Nucleus accumbens (tissue), 56 donors: ENCODE measurements at places on chromosomes 7 and 10.

- no peak for DNase-seq
These were observed 569.1 kb downstream of the ANKRD7 start for GRCh38 chr7:118793582-118793981.

- no peak for DNase-seq
These were observed 7.9 kb upstream of the ZNF248 start for GRCh38 chr10:37865264-37865663.

DNA sequence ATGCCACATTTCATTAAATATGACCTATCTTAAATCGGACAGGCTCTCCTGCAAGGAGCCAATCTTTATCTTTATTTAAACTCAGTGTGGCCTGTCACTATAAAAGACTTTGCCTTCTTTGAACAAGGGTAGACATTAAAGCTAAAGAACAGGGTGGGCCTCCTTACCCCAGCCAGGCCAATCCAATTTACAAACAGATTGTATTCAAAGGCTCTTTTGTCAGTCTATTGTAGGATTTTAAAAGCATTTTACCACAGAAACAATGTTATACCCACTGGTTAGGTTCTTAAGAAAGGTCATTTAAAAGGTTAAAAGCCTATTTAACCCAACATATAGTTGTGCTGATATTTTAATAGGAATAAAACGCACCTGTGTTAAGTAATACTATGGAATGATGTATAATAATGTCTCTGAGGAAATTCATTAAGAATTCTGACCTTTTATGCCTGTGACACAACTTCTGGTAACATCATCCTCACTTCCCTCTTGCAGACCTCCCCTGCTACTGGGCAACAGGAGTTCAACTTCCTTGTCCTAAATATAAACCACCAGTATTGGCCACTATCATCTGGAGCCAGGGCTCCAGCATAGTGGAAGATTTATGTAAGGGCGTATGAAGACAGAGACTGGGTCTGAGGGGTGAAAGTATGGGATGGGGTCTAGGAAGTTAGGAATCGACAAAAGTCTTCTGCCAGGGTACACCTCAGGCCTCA lies 32.5 kb downstream of the MTERF1 start:
- DNase-seq: no peak

DNA sequence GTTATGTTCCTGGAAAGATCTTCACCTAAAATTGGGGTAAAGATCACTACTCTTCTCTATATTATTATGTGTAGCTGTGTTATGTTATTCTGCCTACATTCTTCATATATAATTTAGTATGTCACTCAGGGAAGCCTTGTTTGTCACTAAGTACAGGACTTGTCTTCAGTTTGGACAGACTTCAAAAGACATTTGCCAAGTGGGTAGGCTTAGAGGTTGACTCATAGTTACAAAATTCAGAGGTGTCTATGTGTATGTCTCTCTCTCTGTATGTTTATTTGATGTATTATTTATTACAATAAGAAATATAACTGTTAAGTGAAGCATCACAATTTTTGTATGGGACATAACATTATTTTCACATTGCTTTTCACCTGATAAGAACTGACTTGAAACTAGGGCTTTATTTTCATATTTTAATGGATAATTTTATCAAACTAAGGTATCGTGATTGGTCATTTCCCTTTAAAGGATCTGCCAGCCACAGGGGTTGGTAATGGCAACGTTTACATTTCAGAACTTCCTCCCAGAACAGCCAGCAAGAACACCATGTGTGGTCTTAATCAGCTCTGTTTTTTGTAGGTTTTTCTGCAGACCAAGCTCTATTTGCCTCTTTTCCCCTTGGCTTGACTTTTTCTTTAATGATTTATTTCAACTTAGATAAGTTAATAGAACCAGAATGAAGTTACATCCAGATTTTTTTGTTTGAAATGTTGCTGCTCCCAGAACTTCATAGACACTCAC lies 262.1 kb upstream of the CACNA2D1 start:
- no peak for DNase-seq

DNA sequence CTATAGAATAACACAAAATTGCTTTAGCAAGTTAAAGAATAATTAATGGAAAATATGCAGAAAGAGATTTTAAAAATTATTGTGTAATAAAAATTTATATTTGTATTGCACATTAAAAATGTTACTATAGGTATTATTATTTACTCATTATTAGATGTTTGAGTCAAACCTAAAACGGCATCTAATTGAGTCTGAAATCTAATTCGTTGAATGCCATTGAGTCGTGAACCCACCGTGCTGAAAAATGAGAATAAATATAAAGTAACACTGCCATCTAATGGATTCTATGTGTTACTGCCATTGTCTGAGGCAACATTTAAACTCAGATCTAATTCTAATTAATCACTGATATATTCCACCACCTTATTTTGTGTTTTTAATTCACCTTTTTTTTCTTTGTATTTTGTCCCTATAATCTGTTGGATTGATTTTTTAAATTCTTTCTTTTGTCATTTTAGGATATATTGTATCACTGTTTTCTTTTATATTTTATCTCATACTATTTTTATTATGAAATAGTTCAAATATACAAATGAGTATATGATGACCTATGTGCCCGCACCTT lies 62.2 kb downstream of the SAMD9 start:
- no peak for DNase-seq

- no peak for DNase-seq
These were observed 10.7 kb upstream of the PCBD1 start for GRCh38 chr10:70899096-70899495.

DNA sequence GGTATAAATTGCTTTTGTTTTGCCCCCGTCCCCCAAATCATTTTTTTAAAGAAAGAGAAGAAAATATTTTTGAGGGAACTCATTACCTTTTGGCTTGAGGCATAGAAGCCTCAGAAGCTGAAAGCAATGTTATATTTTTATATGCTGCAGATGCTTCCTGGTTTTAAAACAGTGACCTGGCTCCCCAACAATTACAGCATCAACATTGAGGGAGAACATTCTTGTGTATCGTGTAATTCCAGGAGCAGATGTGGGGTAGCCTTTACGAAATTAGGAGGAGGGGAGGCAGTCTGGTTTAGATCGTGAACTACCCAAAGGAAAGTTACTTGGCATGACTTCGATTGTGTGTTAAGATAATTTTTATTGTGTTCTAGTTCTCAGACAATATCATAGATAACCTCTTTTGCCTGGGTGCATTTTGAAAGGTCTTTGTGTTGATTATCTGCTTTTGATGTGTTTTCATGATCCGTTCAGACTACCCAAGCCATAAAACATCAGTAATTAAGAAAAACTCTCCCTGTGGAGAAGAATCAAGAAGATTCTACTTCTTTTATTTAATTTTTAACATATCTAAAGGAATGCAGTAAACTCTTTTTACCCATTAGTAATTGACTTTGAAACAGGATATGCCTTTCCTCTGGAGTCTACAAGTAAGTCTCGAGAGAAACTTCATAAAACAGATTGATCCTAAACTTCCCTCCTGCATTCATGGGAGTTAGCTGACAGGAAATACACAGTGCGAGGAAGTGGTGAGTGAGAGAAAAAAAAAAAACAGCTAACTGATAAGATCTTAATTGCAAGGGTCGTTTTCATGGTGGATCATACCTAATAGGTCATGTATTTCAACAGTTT lies 141.4 kb downstream of the KIAA1217 start:
- DNase-seq: no peak

- DNase-seq: no peak
These were observed 52.6 kb upstream of the CYP2C8 start for GRCh38 chr10:95121904-95122303.

DNA sequence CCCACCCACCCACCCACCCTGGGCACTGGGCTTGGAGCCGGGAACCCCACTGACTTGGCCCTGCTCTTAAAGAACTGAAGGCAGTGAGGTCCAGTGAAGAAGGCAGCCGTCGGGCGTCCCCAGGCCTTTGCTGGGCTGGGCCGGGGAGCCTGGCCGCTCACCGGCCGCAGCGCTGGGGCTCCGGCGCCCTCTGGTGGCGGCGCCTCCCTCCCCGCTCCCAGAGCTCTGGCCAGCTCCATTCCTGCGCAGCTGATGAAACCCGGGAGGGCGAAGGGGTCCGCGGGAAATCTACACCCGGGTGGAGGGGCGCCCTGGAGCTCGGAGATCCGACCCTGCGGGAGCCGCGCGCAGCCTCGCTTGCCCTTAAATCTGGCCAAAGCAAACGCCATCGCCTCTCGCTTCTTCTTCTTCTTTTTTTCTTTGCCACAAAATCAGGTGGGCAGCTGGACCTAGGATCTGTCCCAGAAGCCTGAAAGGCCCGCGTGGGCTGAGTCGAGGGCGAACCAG lies 1.7 kb upstream of the CXCL12 start:
- DNase-seq: no peak

DNA sequence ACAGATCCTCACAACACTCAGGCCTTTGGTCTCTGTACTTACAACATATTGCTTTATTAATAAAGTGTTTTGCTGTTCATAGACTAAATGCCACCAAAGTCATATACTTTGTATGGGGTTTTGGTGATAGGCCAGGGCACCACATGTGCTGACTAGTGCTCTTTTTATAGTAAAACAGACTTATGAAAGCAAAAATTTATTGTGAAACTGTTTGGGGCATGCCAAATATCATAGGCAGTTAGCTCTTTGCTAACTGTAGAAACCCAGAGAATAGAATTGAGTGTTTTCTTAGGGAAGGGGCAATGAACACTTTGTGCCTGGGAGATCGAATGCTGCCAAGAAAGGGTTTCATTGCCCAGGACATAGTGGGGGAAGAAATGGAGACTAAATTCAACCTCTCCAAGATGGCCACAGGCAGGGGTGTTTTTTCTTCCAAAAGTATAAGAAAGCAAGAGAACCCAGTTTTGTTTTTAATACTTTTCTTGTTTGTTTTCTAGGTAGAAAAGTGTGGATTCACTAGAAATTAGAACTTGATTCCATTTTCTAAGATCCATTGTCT lies 142.7 kb downstream of the TRIL start:
- DNase-seq: no peak

- no peak for DNase-seq
These were observed 324.4 kb downstream of the PCLO start for GRCh38 chr7:82838314-82838713.

- no peak for DNase-seq
These were observed 211.9 kb upstream of the SHH start for GRCh38 chr7:156024201-156024600.

- no peak for DNase-seq
These were observed 1059.8 kb downstream of the LRMDA start for GRCh38 chr10:76491216-76491615.

DNA sequence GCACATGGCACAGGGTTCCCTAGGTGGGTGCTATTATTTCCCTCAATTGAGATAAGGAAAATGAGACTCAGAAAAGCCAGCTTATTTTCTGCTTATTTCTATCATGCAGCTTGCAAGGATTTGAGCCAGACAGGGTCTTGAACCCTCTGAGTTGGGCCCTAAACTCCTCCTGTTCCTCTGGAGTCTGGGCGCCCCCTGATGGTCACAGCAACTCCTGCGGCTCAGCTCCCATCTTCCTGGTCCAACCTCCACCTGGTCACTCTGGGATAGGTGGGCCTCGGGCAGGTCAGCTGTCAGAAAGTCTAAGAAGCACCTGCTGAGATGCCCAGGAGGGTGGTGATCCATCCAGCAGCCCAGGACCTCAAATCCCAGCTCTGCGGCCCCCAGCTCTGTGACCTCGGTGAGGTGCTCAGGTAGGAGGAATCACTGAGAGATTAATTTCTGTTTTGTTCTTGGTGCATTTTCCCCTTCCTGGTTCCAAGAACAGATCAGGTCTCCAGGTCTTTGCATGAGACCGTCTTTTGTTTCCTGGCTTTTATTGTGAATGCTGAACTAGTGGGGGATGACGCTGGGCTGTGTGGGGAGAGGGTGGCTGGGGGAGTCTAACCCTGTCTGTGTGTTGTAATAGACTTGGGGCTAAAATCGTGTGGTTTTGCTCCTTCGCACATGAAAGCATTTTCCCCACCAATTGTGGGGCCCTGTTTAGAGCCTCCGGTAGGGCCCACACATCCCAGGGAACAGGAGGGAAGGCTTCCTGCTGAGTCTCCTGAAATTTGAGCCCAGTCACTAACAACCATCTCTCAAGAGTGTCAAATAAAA lies 32.8 kb downstream of the TMEM130 start:
- DNase-seq: no peak
